ENCODE measurements at places on chromosomes 1 and 21. TPM values are rescaled to one million over a fixed set of nuclear protein-coding genes. Genes with fewer than 3 reads are reported as not detected.

The DMRTA2 gene
- not detected for total RNA-seq

The MINDY1 gene
- 16.2 TPM for total RNA-seq

The PTPRC gene
- total RNA-seq = 564 TPM

The DYNLT5 gene
- total RNA-seq = not detected

DNA sequence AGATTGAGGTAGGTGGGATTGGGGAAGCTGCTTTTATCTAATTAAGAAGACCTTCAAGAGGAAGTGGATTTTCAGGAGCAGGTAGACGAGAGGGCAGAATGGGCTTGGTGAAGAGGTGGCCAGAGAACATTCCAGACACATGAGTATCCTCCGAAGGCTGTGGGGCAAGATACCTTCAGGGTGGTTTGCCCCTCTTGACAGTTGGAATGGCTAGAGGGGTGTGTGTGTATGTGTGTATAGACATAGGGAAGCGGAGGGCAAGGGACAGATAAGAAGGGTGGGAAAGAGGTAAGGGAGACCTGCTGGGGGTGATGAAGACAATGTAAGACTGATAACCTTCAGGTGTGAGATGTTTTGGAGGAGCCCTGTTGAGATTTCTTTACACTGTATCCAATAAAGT is 46.8 kb upstream of the TSPAN2 start:
- no peak for DNase-seq

- no peak for DNase-seq
These were observed 32.8 kb downstream of the OSBPL9 start for GRCh38 chr1:51649593-51650091.

GRCh38 chr1:200359610-200360163 is 50.1 kb downstream of the ZNF281 start:
- no peak for DNase-seq

DNA sequence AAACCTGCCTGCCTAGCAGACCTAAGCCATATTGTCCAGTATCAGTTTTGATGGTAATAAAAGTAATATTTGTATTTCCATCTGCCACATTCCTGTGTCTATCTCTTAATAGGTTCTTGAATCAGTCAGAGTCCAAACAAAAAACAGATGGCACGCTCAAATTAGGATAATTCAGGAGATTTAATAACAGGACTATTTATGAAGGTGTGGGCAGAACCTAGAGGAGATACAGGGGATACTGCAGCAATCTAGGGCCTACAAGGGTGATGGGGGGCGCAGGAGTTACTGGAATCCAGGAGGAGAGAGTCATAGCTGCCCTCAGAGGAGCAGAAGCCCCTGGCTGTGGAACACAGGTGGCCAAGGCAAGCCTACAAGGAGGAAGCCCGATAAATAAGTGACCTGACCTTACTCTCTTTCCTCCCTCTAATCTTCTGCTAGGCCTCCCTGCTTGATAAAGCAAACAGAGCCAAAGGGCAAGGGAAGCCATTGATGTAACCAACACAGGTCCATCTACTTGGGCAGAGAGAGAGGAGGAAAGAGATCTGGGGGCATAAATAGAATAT is 11.9 kb upstream of the HYI start:
- DNase-seq = no peak

DNA sequence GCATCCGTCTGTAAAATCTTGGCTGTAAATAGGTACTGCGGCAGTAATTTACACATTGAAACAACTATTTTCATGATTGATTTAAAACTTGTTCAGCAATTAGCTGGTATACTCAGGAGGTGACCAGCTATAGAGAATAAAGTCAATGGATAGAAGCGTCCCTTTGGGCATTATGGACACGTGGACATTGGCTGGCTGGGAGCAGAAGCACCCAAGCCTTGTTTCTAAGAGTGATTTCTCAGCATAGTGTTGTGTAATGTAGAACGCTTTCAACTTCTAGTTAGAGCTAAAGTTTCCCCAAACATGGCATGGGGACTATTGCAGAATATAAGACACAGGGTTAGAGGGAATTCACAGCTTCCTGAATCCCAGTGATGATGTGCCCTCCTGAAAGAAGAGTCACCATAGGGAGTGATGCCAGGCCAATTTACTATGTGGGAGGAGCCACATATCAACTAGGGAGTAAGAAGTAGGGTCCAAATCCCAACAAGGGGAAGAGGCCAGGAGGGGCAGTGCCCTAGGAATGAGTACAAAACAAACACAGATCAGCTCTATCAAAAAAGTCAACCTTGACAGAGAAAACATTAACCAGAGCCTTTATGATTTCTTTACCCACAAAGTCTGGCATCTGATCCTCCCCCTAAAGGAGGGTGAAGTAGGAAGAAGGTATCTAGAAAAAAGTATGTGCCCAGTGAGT is 92.7 kb downstream of the SUSD4 start:
- no peak for DNase-seq
